ENCODE measurements at places on chromosomes 2 and 18.

DNA sequence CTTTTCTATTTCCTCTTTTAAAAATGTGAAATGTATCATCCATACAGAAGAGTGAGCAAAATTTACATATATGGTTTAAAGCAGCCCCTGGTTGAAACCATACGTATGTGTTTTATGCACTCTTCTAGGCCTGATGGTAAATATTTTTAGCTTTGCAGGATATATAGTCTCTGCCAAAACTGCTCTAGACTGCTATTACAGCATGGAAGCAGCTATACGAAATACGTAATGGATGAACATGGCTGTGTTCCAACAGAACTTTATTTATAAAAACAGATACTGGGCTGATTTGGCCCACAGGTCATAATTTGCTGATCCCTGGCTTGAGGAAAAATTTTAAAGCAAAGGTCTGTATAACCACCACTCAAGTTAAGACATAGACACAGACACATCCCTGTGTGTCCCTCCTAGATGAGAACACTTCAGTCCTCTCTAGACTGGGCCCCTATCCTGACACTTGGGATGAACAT lies 42.5 kb upstream of the ATP8B1 start:
- no peak for DNase-seq

GRCh38 chr2:112959109-112959812 lies 18.5 kb upstream of the IL36G start:
- no peak for DNase-seq

DNA sequence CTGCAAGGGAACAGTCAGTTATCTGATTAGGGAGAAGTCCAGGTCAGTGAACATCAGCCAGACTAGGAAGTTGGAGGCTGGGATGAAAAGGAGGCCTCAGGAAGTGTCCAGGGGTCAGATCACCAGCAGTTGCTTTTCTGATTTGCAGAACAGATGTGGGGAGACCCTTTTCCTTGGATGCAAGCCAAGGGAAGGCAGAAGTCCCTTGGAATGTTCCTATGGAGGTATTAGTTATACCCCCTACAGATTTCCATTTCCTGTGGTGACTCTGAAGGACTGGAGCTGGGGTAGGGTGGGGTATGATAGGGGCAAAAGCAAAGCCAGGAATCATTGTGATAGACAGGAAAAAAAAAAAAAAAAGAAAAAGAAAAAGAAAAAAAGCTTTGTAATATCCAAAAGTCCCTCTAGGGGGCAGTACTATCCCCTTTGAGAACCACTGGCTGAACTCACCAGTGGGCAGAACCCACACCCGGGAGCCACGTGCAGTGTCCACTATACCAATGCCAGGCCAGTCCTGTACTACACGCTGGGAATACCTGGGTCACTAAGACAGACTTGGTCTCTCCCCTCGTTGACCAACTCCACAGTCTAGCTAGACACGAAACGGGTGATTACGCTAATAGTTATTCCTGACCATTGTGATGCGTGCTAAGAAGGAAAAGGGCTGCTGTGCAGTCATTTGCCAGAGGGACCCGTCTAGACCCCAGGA lies 7.4 kb downstream of the DYSF start:
- DNase-seq = no peak

DNA sequence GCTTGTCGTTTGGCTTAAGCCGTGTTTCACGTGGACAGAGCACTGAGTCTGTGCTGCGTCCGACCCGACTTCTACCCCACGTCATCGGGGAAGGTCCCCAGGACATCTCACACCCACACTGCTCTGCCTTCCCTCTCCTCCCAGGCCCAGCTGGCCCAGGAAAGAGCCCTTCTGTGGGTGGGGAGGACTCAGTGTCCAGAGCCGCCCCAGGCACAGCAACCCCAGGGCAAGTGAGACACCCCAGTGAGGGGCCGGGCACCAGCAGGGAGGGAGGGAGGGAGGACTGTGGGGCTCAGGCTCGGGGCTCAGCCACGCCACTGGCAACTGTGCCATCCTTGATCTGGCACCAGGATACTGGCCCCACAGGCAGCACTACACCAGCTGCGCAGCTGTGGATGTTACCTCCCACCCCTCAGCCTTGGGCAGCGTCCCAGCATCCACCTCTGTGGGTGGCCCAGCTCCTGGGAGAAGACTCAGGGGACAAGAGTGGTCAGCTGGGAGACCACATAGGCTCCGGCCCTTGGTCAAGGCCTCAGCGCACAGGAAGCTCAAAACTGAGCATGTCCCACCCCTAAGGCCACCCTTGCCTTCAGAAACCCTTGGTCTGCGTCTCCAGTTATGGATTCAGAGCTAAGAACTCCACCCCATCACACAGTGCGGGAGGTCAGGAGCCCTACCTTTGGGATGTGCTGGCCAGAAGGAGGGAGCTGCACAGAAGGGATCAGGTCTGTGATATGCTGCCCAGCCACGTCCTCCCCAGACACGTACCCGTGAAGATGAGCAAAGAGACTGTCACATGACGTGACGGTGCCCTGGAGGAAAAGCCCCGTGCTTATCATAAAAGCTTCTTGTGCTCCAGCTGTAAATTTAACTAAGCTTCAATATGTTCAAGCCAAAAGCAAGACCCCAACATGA lies 11.7 kb downstream of the PASK start:
- DNase-seq = no peak

DNA sequence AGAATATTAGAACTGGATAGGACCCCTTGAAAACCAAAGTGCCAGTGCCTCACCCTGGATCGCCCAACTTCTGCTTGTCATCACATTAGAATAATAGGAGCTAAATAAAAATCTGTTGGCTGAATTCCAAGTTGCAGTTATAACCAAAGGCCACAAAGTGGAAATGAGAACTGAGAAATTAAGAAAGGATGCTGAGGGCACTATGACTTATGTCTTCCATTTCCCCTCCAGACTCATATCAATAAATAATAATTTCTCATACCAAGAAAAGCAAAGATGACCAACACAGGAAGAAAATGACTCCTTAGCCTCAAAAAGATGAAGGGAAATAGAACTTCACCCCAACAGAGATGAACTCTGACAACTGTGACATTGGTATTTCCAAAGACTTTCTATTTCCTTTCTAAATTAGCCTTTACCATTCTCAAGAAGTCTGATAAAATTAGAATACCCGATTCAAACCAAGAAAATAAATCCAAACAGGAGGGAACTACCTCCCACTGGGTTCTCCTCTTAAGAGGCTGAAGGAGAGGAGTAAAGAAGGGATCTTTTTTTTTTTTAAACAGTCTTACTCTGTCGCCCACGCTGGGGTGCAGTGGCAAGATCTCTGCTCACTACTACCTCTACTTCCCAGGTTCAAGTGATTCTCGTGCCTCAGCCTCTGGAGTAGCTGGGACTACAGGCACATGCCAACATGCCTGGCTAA lies 46.5 kb upstream of the EPG5 start:
- no peak for DNase-seq

DNA sequence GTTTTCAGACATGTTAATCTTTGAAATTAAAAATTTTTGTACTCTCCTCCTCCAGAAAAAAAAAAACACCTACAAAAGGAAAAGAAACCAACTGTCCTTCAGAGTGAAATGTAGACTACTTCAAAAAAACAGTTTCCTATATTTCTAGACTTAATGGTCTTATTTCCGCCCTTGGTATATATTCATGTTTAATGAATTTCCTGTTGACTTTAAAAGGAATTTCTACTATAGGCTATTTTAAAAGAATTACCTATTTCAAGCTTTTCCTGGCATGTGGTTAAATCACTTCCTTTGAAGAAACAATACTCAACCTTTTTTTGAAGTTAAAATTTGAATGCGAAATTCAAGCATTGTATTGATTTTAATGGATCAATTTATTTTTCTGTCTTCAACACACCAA lies 29.2 kb downstream of the GULP1 start:
- DNase-seq = no peak

DNA sequence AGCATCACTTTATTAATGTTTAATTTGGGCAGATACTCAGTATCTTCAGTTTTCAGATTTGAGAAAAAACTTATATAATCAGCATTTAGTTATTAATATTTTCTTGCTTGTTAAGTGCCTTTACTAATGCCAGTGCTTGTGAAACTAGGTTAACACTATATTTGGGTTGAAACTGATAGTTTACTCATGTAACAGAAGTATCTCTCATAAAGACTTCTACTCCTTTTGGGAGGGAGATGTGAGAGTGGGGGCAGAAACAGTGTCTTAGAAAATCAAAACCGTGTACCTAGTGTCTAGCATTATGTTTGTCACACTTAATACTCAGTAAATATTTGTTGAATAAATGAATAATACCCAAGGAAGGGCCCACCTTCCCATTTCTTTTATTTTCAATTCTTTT lies 129.5 kb downstream of the MSTN start:
- no peak for DNase-seq

- DNase-seq = no peak
Measured at GRCh38 chr2:175066411-175066810, 61.2 kb upstream of the CHN1 start.

DNA sequence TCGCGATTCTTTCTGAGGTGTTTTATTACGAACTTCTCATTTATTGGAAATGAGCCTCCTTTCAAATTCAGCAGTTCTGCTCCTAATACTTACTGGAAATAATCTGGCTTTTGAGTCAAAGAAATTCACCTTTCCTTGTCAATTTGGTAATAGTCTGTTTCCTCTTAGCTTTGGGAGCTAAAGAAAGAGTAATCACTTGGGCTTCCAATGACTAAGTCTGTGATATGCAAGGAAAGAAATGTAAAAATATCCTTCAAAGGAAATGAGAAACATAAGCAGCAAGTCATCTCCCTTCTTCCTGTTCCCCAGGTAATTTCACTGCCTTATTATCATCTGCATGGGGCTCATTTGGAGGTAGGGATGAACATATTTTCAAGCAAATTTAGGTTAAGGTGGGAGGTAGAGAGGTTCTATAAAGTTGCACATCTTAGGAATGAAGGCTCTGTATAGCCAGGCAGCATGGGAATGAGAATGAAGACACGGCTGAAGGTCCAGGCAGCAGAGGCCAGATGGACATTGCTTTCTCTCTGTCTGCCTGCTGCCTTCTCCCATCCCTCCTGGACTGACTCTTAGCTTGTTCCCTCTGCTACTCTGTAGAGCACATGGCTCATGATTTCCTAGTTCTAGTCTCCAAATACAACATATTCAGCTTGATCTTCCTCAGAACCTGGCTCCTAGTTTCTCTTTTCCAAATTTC lies 1.0 kb downstream of the SPP2 start:
- no peak for DNase-seq

DNA sequence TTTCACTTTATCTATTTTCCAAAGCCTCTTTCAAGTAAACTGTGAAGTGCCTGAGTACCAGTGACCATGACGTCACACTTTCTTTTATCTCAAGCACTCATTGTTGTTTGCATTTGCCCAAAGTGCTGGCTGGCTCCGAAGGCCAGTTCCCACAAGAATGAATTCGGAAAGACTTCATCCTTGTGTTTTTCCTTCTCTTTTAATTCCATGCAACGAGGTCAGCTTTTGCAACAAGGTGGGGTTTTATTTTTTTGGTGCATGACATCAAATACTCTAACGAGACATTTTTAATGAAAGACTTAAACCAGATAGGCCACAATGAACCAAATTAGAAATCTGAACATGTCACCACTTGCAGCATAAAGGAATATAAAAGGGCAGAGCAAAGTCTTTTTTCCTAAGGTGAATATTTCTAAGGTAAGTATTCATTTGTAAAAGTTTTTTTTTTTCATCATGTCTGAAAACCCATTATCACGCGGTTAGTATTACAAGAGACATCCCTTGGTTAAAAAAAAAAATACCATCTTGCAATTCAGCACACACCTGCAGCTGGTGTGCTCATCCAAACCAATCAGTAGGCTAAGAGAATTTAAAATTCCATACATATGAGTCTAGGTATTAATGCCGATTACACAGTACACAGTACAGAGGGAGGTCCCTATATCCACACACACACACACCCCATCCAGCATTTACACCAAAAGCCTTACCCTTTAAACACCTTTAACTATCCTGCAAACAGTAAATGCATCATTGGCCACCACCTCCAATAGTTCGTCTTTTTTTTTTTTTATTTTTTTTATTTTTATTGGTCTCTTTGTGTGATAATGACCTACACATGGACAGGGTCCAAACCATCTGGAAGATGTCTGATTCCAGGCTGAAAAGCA lies 2.3 kb downstream of the ARL4C start:
- DNase-seq = no peak

DNA sequence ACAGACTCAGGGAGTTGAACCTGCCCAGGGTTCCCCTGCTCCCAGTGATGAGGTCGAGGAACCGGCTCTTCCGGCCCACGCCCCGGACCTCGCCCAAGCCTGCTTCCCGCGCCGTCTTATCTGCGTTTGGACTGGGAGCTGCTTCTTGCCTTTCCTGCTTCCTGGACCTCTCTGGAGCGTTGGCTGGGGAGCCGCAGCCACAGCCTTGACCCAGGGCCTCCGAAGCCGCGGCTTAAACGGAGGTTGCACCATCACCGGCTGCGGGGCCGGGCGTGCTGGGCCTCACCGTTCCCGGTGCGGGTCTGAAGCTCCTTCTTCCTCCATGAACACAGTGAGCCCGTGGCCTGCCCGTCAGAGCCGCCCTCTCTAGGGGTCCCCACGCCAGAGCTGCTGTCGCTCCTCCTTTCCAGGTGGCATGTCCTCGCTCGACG lies 13.3 kb downstream of the NTSR2 start:
- DNase-seq = no peak

- DNase-seq = no peak
Measured at GRCh38 chr2:157932480-157933159, 56.5 kb upstream of the ACVR1 start.

DNA sequence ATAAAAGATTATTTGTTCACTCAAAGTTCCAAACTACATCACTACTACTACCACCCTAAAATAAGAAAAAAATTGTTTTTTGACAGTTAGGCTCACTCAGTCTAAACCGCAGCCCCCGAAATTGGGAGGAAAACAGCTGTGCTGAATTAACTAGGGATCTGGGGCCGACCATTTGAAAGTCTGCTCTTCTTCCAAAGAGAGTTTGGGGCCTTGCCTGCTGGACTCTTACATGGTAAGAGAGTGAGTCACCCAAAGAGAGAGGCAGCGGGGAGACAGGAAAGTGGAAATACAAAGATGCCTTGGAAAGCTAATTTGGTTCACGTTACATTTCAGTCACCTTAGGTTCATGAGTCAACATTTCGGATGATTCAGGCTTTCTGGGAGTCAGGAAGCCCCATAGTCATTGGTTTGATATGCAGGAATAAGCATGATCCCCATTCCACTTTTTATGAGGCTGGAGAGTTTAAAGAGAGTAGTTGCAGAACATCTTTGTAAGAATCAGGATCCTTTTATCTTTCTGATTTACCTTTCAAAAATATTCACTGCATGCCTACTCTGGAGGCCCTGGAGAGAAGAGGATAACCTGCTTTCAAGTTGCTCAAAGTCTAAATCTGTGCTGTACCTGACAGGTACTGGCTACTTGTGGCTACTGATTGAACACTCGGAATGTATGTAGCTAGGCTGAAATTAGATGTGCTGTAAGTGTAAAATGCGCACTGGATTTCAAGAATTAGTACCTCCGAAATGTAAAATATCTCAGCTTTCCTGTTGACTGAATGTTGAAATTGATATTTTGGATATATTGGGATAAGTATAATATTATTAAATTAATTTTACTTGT lies 995 bp upstream of the RTN4 start:
- DNase-seq = peak; percentile 39

- no peak for DNase-seq
Measured at GRCh38 chr2:98502556-98503335, 58.1 kb downstream of the INPP4A start.

- no peak for DNase-seq
Measured at GRCh38 chr2:123303731-123304130, 721.4 kb upstream of the CNTNAP5 start.

- DNase-seq = no peak
Measured at GRCh38 chr2:47488870-47489584, 86.1 kb downstream of the MSH2 start.

GRCh38 chr2:229454934-229455631 lies 184.0 kb upstream of the PID1 start:
- DNase-seq = no peak
